ENCODE measurements at places on chromosomes 16 and 17.

GRCh38 chr17:78395155-78395554 lies 16.7 kb downstream of the PGS1 start:
- no peak for DNase-seq

DNA sequence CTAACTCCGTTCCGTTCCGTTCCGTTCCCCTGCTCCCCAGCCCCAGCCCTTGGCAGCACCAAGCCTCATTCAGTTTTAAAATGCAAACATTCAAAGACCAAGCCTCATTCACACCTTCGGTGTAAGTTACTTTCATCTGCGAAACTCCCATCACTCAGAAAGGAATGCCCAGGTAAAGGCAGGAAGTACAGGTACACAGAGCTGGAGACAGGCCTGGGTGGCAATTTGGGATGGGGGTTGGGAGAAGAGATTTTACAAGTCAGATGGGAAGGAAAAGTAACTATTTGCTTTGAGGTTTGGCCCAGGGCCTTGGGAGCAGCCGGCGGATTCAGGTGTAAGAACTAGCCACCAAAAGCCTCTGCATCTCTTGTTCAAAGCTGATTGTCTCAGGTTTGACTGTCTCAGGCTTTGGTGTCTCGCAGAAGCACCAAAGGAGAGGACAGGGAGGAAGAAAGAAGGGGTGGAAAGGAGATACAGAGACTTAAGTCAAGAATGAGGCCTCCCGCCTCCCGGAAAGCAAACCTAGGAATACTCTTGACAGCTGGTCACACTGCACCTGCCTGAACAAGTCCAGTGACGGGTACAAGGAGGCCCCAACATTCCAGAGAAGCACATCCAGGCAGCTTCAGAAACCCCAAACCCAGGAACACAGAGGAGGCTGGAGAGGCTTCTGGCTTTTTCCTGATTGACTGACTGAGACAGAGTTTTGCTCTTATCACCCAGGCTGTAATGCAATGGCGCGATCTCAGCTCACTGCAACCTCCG lies 54.7 kb downstream of the NXN start:
- no peak for DNase-seq

DNA sequence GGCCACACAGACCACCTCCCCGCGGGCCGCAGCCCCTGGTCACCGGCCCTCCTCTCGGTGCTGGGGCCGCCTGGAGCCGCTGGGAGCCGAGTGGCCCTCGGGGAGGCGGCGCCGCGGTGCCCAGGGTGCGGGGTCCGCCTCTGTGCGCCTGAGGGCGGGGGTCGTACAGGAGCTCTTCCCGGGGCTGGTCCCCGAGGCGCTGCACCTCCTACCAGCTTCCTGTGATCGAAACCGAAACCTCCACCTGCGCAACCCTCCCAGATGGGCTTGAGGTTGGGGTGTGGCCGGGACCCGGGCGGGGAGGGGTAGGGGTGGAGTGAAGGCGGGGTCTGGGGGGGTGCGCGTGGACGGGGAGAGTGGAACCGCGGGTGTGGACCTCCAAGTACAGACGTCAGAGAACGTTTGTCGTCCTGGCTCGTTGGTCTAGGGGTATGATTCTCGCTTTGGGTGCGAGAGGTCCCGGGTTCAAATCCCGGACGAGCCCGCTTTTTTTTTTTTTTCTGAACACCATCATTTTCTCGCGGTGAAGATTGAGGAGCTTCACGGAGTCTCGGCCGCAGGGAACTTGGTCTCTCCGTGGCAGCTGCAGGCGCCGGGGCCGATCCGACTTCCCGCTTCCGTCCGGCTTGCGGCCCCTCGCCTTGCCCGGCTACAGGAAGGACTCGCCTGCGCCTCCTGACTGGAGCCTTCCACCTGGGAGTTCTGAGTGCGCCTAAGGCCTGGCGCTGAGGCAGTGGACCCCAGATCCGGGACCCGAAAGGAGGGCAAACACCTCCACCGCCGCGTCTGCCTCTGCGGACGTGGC lies 23.9 kb downstream of the ZNF213 start:
- peak; percentile 82 for DNase-seq

- no peak for DNase-seq
Observed at GRCh38 chr16:23306199-23307100, 4.3 kb downstream of the SCNN1B start.

DNA sequence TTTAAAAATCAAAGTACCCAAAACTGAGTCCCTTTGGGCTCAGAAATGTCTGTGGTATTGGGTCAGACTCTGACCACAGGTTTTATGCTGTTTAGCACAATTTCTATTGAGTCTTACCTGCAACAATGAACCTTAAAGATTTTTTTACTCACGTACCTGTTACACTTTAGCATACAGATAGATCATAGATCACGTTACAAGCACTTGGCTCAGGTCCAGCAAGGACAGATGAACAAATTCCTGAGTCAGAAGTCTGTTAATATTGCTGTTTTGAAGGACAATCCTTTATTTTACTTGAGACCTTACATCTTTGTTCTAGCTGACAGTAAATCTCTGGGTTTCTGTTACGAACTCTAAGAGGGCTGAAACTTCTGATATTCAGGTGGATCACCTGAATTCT lies 12.8 kb downstream of the SLC7A6OS start:
- DNase-seq: no peak

DNA sequence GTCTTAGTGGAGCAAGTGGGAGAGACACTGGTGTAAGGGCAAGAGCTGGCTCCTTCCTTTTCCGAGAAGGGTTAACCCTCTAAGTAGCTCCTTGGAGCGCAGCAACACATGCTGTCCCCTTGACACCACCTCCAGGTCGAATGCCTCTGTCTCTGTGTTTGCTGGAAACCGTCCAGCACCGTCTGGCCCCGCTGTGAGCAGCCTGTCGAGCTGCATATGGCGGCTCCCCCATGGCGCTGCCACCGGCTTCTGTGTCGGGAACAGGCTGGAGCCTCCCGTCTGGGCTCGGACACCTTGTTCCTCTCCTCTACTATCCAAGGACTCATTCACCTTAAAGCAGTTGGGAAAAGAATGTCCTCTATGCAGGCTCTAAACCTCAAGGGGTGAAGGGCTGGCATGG lies 28.9 kb upstream of the WSCD1 start:
- DNase-seq: no peak

Data from fibroblast of the conjunctiva (primary cell).